Dorsolateral prefrontal cortex (tissue), 122 donors: ENCODE measurements at places on chromosomes 6 and 20. TPM values are rescaled to one million over a fixed set of nuclear protein-coding genes. Genes with fewer than 3 reads are reported as not detected.

The AGER gene
- total RNA-seq = 8.2 TPM

The SRSF12 gene
- 13.7 TPM for total RNA-seq

The C6orf15 gene
- total RNA-seq = not detected

The TRIM38 gene
- total RNA-seq = 2.2 TPM

The KIF13A gene
- 38.8 TPM for total RNA-seq

The CST1 gene
- not detected for total RNA-seq

The STX11 gene
- total RNA-seq = 0.76 TPM

The RNF39 gene
- total RNA-seq = not detected

The TRIM10 gene
- not detected for total RNA-seq

The BPHL gene
- 24.2 TPM for total RNA-seq

The CAP2 gene
- 51.4 TPM for total RNA-seq

The FOXC1 gene
- 9.6 TPM for total RNA-seq

The TULP4 gene
- total RNA-seq = 329 TPM

The IRF4 gene
- total RNA-seq = 0.10 TPM

DNA sequence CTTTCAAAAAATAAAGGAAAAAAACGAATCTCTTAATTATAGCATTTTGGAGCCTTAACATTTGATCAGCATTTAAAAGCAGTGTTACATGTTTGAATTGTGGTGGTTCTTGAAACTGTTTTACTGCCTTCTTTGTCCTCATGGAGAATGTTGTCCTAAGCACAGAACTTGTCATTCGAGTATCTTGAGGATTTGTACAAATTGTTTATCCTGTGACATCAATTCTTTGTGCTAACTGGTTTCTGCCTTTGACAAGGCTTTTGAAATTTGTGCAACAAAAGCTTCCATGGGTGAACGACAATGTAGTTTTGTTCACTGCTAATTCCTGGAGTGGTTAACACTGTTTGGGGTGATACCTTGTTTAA, 130.8 kb downstream of the SCAF8 start:
- no peak for DNase-seq

- DNase-seq = no peak
Measured at GRCh38 chr6:25058441-25058840, 122.7 kb upstream of the RIPOR2 start.

DNA sequence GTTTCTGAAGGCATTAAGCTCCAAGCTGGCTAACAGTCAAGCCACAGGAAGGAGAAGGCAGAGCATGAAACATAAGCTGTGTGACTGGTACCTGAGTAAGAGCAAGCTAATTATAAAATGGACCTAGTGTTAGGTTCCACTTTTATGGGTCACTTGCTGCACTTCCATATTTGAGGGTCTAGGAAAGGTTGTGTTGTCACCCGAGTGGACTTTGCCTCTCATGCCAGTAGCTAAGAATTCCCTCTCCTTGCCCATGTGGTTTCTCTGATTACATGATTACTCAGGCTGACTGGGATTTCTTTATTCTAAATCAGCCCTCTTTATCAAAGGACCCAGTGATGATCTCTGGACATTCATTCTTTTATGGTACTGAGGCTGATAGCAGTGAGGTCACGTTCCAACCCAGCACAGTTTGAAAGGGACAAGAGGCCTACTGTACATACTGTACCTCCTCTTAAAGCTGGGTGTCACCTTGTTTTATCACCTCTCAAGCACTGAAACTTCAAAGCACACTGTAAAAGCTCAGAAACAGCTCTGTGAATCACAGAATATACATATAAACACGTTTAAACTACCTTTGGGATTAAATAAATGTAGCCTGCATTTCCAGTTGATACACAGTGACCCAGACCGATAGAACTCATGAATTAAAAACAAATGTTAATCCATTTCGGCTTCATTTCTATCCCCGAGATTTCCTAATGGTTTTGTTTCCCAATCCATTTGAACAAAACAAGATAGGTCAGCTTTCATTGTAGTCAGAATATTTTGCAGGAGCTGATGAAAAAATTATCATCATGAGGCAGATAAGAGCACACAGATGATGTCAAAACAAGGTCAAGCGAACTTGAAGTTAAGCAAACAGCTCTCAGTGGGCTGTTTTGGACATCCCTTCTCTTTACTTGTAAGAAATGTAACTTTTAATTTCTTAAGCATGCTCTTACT, 96.5 kb downstream of the ALDH8A1 start:
- DNase-seq = no peak

DNA sequence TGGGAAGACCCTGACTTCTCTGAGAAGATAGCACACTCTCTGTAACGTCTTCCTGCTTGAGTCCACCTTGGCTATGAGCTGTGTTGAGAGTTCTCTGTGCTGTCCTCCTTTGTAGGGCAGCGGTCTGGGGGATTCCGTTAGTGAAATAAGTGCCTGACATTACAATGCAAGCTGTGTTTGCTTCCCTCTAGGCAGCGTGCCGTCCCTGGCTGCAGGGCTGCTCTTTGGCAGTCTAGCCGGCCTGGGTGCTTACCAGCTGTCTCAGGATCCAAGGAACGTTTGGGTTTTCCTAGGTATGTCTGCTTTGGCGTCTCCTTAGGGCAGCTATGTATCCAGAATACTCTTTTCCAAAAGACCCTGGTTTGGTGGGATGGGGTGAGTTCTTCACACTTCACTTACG, 2.8 kb downstream of the TMEM14C start:
- peak; percentile 62 for DNase-seq

DNA sequence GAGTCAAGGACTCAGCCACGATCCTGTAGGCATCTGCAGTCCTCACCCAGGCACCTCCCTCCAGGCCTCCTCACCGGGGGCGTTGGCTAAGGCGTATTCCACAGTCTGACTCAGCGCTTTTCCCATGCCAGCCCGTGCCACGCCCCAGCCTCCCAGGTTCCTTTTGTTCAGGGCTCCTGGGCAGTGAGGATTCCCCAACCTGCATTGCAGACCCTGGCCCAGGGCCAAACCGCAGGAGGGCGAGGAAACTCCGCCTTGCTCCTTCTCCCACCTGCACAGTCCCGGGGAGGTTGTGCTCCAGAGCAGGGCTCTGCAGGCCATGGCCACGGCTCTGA, 202.8 kb upstream of the CST7 start:
- DNase-seq = no peak

DNA sequence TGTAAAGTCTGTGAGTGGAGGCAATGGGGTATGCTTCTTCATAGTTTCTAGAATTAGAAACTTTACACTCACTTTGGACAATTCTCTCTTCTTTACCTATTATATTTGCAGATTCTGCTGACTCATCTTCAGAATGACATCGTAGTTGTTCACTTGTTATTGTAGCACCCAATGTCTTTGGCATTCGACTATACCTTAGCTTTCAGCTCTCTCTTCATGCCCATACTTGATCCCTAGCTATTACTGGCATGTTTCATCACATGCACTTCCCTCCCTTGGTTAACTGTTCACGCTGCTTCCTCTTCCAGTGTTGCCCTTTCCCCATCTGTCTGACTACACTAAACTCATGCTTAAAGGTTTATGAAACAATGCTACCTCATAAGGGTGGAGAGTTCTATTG, 298.1 kb upstream of the TCF21 start:
- no peak for DNase-seq

GRCh38 chr6:109075934-109076333, 18.7 kb downstream of the SESN1 start:
- DNase-seq = no peak

- DNase-seq = no peak
Measured at GRCh38 chr20:44204156-44204831, 6.3 kb downstream of the OSER1 start.

DNA sequence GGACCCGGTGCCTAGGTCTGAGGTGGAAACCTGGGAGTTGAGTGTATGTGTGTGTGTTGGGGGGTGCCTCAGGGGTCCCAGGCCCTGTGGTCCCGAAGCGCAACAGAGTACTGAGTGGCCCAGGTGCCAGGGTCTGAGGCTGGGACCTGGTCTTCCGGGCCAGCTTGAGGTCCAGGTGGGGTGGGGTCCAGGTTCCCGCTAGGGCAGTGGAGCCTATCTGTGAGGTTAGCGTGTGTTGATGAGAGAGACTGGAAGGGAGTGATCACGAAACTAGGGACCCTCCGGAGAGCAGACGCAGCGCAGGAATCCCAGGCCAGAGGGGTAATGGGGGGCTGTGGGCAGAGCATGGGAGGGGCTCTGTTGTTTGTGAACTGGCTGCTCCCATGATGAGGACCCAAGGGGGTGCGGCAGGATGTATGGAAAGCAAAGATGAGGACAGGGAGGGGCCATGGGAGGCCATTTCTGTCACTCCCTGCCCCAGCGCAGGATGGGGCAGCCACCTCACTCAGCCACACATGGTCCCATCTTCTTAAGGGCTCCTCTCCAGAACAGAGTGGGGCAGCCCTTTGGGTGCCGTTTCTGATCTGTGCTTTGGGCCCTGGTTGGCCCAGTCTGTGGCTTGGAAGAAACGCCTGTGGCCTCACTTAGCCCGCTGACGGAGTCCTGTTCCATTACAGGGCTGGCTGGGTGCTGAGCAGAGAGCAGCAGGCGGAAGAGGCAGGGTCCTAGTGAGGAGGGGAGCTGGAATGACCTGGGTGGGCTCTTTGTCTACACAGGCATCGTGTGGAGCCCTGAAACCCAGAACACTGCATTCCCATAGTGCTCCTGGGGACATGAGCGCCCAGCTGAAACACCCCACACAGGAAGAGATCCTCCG, 872 bp downstream of the HSPA12B start:
- no peak for DNase-seq

DNA sequence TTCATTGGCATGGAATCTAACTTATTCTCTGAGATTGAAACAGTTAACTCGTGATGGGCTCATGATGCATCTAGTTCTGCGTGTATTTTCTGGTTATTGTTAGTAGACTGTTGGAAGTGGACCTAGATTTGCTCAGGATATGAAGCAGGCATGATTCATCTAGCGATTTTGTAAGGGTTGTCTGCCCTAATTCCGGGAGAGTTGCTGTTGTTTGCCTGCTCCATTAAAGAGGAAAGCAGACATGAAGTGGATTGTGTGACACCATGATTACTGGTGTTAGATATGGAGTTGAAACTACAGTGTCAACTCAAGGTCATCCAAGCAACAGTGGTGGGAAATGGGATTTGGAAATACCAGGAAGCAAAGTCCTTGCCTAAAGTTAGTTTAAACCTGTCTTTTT, 41.0 kb downstream of the SOX4 start:
- DNase-seq = no peak

DNA sequence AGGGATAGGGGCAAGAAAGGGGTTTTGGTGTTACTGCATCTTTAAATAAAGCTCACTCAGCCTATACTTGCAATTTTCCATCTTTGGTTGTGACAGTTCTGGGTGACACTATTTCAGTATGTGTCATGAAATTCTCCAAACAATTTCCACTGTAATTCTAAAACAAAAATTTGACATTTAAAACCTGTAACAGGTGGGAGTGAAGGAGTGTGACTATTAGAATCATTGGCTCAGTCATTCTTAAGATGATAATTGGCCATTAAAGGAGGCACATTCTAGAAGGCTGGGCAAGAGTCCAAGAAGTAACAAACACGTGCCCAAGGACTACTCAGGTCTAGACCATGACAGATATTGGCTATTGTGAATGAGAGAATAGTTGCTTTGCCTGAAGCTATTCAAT, 153.3 kb upstream of the ARG1 start:
- no peak for DNase-seq

- no peak for DNase-seq
Measured at GRCh38 chr6:79984261-79984660, 20.2 kb upstream of the TTK start.

GRCh38 chr6:37785002-37785662, 34.4 kb upstream of the ZFAND3 start:
- DNase-seq = no peak

DNA sequence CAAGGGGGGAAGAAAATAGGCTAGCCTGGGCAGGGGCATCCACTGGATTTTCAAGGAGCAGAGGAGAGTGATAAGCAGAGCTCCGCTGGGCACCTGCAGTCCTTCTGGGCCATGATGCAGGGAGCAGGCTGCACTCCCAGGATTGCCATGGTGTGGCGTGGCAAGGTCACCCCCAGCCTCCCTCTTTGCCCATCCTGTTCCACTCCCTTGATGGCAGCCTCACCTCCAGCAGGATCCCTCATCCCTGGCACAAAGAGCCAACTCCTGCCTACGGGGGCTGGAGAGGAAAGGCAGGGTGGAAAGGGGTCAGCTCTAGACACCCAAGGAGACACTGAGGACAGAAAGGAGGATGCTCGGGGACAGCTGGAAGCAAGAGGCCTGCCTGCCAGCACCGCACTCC, 22.4 kb upstream of the MYMX start:
- DNase-seq = no peak

DNA sequence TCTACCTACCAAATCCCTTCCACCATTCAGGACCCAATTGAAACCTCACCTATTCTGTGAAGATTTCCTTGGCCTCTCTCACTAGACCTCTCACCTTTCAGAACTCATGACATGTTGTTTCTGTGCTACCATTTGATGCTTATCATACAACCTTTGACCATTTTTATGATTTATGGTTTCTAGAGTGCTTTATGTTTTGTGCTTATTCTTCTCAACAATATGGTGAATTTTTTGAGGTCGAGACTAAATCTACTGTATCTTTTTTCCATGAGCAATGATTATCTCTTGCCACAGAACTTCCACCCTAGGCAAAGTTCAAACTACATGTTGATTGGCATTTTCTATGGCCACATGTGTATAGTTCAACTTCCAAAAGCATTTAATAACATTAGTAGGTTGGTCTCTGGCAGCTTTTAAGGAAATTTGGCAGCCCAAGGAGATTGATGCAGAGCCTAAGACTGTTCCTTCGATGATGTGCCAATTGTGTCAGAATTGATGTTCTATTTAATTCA, 84.9 kb downstream of the OLIG3 start:
- DNase-seq = no peak

DNA sequence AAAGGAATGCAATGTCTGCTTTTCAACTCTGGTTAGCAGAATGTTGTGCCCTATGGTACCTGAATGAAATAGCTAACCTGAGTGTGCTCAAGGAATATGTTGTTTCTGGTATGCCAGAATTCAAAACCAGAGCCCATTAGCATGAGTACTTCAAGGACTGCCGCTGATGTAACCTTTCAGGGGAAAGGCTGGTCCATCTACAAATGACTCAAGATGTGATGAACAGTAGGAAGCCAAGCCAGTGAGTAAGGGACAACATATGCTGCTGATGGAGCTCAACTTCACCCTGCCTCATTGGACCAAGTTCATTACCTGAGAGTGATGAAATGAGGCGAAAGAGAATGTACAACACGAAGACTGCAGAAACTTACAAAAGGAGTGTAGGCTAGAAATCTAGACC, 95.7 kb upstream of the BMP2 start:
- DNase-seq = no peak
